ENCODE measurements at places on chromosomes 12 and 14. TPM values are rescaled to one million over a fixed set of nuclear protein-coding genes. Genes with fewer than 3 reads are reported as not detected.

LRRC9 gene
- total RNA-seq: not detected

C1R gene
- 1.3 TPM for total RNA-seq

KRT75 gene
- not detected for total RNA-seq

PTPRB gene
- total RNA-seq: 0.87 TPM

RHOJ gene
- total RNA-seq: 0.50 TPM

TMPRSS12 gene
- not detected for total RNA-seq

Measured in HT1080 (cell line).